ENCODE measurements at places on chromosomes 6 and 20. TPM values are rescaled to one million over a fixed set of nuclear protein-coding genes. Genes with fewer than 3 reads are reported as not detected.

EHMT2 gene
- total RNA-seq, result 60.4 TPM

DNMT3B gene
- total RNA-seq, result 1.6 TPM

FOXP4 gene
- 11.1 TPM for total RNA-seq

GRM1 gene
- not detected for total RNA-seq

CRISP3 gene
- not detected for total RNA-seq

RAB44 gene
- 0.05 TPM for total RNA-seq

SYCP2L gene
- total RNA-seq, result 0.25 TPM

PTGIS gene
- 0.43 TPM for total RNA-seq

CAGE1 gene
- total RNA-seq, result 0.07 TPM

MCHR2 gene
- not detected for total RNA-seq

CASS4 gene
- total RNA-seq, result 5.1 TPM

TCF21 gene
- not detected for total RNA-seq

SRSF6 gene
- total RNA-seq, result 135 TPM

BANF2 gene
- not detected for total RNA-seq

HCRTR2 gene
- total RNA-seq, result not detected

CST4 gene
- not detected for total RNA-seq

All from activated CD4-positive, alpha-beta T cell treated with anti-CD3 and anti-CD28 coated beads for 36 hours (primary cell).